ENCODE measurements at places on chromosomes 7 and 10. TPM values are rescaled to one million over a fixed set of nuclear protein-coding genes. Genes with fewer than 3 reads are reported as not detected.
A peak's percentile ranks its signal among the peaks of the same experiment; 100 is the strongest.

GRCh38 chr7:94274828-94275227 lies 119.9 kb upstream of the COL1A2 start:
- DNase-seq: no peak

DNA sequence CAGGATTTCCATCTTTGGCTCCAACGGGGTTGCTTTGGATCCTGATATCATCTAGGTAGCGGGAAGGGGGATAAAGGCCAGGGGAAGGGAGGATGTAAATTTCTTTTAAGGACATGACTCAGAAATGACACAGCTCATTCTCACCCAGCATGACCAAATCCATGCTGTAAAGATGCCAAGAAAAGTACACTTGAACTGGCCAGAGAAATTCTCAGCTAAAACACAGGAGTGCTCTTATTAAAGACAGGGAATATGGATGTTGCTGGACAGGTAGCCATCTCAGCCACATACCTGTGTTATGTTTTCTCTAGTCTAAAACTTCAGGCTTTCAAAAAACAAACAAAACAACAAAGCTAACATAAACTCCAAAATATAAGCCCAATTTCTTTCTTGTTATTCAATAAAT lies 68.3 kb downstream of the NAMPT start:
- DNase-seq: peak; percentile 98

DNA sequence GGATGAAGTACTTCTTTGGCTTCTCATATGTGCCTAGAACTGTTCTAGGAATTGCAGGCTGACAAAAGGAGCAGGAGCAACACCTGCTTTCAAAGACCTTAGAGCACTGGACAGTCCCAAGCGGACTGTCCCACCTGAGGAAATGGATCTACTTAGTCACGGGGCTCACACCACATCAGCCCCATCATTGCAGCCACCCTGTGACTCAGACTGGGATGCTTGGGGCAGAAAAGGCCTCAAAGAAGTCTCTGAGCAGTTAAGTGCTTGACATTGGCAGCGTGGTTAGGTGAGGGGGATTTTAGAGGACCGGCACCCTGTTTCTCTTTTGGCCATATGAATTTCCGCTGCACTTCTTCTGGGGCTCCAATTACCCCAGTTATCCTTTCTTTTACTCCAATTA lies 256.6 kb downstream of the USP6NL start:
- no peak for DNase-seq

DNA sequence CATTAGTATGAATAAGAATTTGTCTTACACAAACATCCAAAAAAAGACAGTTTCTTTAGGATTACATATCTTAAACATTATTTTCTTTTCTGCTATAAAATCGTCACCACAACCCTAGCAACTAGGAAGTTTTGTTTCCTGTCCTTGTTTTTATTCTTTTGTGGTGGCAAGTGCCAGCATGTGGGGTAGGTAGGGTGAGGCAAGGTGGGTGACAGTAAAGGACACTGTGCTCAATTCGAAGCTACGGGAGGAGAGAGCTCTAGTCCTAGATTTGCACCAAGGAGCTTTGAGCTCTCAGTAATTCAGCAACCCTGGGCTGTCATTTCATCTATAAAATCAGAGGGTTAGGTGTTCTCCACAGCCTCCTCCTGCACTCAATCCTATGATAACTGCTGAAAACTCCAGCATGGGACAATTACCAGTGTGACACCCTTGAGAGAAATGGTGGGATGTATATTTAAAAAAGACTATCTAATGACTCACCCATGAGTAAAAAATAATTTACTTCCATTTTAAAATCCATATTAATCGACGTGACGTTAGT lies 187.1 kb downstream of the FAM107B start:
- DNase-seq: no peak

DNA sequence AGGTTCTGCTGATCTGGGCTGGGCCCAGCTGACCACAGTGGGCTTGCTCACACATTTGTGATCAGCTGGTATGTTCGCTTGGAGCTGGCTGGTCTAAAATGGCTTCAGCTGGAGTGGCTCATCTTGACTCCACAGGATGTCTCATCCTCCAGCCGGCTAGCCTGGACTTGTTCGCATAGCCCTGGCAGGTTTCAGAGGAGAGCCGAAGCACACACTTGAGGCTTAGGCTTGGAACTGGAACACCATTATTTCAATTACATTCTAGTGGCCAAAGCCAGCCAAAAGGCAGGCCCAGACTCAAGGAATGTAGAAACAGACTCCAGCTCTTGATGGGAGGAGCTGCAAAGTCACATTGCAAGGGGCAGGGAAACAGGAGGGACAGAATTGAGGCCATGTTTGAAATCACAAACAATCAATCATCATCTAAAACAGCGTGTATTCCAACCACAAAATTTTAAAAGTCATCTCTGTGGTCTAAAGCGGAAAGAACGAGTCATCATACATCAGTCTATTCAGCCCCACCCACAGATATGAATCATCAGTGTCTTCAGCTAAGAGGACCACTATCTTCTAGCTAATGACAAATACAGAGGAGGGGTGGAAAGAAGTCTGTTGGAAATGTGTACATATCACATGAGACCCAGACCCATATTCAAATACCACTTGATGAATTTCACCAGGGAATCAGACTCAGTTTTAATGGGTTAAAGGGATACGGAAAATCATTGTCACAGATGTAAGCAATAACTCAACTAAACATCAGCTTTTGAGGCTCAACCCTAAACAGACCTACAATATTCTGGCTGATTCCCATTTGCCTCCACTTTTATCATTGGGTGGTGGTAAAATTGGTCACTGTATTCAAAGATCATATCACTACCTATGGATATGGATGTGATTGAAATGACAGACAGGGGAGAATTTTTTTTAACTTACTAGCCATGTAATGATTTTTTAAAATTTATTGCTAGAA lies 139.0 kb upstream of the MKLN1 start:
- peak; percentile 68 for DNase-seq

- peak; percentile 64 for DNase-seq
Observed at GRCh38 chr10:121595351-121595805, 2.9 kb downstream of the FGFR2 start.

GRCh38 chr7:52463341-52463740 lies 572.1 kb upstream of the POM121L12 start:
- no peak for DNase-seq

- DNase-seq: no peak
Observed at GRCh38 chr7:100670074-100670473, 3.5 kb upstream of the GNB2 start.

DNA sequence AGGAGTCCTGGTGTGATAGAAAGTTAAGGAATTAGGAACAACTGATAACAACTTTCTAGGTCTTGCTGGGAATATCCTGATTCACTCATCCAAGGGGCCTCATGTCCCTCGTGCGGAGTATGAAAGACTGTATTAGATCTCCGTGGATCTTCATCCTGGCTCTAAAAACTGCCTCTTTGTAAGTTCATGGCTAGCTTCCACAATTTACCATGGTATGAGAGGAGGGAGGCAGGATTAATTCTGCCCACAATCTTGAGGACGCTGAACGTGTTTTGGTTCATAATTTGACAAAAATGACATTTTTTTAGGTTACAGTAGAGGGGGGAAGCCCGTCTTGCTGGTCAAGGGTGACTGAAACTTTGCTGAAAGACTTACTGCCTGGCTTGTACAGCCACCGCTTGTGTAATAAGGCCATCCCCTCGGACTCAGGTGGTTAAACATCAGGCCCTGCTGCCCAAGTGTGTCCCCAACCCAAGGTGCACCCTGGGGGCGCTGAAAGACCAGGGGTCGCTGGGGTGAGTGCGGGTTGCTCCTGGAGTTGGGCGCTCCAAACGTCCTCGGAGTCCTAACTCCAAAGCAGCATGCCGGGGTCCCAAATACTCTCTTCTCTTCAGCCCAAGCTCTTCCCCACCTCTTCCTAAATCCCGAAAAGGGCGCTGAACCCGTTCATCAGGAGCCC lies 733 bp downstream of the HIBADH start:
- peak; percentile 41 for DNase-seq

DNA sequence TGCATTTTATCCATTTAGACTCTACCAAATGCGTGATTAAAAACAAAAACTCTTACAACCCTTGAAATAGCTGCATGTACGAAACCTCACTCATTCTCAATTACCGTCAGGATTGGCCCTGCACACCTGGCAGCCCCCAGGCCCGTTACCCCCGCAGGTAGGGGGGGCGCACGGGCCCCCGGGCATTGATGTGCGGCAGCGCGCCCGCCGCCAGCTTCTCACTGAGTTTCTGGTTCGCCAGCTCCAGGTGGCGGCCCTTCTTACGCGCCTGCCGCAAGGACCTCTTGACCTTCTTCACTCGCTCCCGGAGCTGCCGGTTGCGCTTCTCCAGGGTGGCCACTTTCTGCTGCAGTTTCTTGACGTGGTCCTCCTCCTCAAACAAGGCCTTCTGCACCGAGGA lies 103.2 kb downstream of the CCDC3 start:
- no peak for DNase-seq

DNA sequence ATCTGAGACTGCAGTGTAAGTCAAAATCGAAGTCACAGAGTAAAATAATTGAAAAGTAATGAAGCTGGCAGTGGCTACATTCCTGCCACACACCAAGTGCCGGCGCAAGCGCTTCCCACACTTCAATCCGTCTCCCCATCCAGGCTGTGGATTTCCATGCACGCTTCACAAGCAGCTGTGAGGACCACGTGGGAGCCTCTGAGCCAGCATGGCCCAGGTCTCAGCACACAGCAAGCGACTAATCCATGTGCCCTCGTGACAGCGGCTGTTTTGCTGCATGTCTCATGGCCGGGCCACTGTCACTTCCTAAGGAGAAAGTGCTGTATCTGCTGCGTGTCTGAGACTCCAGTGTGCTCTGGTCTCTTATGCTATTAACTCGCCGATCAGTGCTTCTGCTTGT lies 566.9 kb downstream of the DNAJB6 start:
- no peak for DNase-seq

DNA sequence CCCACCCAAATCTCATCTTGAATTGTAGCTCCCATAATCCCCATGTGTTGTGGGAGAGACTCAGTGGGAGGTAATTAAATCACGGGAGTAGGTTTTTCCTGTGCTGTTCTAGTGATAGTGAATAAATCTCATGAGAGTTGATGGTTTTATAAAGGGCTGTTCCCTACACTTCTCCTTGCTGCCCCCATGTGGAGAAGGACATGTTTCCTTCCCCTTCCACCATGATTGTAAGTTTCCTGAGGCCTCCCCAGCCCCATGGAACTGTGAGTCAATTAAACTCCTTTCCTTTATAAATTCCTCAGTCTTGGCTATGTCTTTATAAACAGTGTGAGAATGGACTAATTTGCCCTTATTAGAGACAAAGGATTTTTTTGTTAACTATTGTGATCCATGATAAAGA lies 48.5 kb upstream of the MKX start:
- DNase-seq: peak; percentile 4

DNA sequence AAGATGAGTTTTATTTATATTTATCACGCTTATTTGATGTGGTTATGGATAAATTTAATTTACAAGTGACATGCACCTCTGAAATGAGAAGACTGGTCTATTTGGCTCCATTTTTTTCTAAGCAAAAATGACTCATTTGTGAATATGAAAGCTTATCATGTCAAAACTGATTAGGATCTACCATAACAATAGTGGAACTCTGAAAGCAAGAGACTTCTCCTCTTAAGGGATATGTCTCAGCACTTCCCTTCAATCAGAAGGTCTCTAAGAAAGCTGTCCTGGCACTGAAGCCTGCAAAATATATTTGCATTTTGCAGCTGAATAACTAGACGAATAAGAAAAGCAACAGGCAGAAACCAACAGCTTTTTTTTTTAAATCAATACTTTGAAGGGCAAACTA lies 12.7 kb downstream of the FAS start:
- no peak for DNase-seq

- DNase-seq: no peak
Observed at GRCh38 chr10:124094419-124094785, 1.0 kb upstream of the CHST15 start.

GRCh38 chr10:98338896-98339295 lies 70.9 kb upstream of the LOXL4 start:
- DNase-seq: no peak

DNA sequence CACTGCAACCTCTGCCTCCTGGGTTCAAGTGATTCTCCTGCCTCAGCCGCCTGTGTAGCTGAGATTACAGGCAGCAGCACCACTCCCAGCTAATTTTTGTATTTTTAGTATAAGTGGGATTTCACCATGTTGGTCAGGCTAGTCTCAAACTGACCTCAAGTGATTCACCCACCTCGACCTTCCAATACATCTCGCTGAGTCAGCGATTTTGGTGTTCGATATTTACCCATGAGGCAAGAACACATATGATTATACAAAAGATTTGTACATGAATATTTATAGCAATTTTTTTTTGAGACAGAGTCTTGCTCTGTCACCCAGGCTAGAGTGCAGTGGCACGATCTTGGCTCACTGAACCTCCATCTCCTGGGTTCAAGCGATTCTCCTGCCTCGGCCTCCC lies 19.8 kb downstream of the PNLIP start:
- DNase-seq: no peak

- no peak for DNase-seq
Observed at GRCh38 chr7:139525239-139525638, 1.8 kb downstream of the CLEC2L start.

DNA sequence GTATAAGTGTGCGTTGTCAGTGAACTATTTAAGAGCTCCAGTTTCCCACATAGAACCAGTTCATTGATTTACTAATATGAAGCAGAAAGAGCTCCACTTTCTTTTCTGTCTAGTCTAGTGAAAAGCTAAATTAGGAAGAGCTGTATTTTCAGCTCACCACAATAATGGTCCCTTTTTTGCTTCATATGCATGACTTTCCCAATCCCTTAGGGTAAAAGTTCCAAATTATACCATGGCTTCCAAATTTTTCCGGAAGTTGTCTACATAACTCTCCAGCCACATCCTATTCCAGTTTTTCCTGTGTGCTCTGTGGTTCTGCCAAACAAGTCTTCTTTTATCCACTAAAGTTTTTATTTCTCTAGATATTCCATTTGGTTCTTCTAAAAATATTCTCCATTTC lies 685.2 kb downstream of the REEP3 start:
- no peak for DNase-seq

GRCh38 chr7:157633465-157634185 lies 296.8 kb downstream of the DNAJB6 start:
- no peak for DNase-seq

MMD2 gene
- total RNA-seq: not detected

HEPACAM2 gene
- 0.10 TPM for total RNA-seq

ABCA13 gene
- 0.87 TPM for total RNA-seq

LEP gene
- not detected for total RNA-seq

SLC26A5 gene
- total RNA-seq: not detected

NIPSNAP2 gene
- 58.0 TPM for total RNA-seq

IRF5 gene
- total RNA-seq: 7.7 TPM

FAM25G gene
- total RNA-seq: not detected

EVX1 gene
- not detected for total RNA-seq

ACADSB gene
- total RNA-seq: 11.0 TPM

FAM221A gene
- total RNA-seq: 4.8 TPM

DNAH11 gene
- total RNA-seq: 0.05 TPM

TEX36 gene
- total RNA-seq: not detected

PGAM2 gene
- 0.15 TPM for total RNA-seq
